ENCODE measurements at places on chromosomes 4 and X.

DNA sequence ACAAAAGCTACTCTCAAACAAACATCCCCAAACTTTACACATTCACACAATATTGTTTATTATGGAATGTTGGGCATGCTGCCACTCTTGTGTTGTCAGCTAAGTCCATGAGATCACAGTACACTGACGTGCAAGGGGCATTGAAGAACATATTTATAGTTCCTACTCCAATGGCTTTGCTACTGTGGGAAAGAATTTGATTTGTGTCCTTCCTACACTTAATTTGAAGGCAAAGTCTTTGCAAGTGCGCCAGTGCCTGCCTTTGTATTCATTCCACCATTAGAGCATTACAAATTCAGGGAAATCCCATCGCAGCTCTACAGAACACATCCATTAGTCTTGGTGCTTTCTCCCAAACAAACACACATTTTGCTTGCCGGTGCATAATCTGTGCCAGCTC, 45.4 kb upstream of the FTHL17 start:
- DNase-seq, result no peak

- DNase-seq, result no peak
Measured at GRCh38 chr4:2469192-2469984, 482 bp downstream of the RNF4 start.

- no peak for DNase-seq
Measured at GRCh38 chr4:37797374-37797773, 29.1 kb upstream of the PGM2 start.

- DNase-seq, result no peak
Measured at GRCh38 chr4:85673540-85673939, 198.6 kb downstream of the ARHGAP24 start.

GRCh38 chr4:4267981-4268380, 20.0 kb upstream of the TMEM128 start:
- DNase-seq, result no peak

DNA sequence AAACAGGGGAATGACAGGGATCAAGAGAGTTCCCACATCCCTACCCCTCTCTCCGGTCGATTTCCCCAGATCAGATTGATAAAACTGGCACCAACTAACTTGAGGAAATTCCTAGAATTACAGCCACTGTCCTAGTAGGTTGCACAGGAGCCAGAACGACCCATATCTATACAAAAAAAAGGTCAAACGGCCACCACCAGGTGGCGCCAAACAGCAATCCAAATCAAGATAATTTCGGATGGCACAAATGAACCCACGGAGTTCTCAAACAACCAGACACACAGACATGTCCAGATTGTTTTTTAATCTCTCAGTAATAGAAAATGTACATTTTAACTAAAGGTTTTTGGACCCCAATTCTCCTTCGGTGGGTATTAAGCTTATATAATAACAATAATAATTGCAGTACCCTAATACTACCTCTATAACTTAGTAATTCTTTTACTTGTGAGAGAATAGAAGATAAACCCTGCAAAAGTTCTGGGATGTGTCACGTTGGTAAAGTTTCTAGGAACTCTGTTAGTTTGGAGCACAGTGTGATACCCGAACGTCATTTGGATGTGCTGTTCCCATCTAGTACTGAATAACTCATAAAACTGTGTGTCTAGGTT, 212.6 kb downstream of the SPOCK3 start:
- peak; percentile 51 for DNase-seq

DNA sequence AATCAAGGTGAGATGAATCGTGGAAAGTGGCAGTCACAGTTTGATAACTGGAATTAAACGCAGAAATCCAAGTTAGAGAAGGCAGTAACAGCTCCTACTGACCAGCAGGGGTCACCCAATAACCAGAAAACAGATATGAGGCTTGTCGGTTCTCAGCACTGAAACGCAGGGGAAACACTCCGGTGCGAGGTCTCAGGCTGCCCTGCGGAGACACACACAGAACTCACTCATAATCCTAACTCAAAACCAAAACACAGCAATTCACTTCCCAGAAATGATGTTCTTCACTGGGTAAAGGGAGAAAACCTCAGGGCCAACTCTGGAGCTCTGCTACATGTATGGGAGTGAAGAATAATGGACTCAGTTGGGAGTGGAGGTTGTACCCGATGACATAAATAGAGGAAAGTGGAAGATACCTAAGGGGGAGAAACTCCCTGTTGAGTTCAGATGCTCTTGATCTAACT, 384.4 kb downstream of the RAPGEF2 start:
- DNase-seq, result peak; percentile 53

DNA sequence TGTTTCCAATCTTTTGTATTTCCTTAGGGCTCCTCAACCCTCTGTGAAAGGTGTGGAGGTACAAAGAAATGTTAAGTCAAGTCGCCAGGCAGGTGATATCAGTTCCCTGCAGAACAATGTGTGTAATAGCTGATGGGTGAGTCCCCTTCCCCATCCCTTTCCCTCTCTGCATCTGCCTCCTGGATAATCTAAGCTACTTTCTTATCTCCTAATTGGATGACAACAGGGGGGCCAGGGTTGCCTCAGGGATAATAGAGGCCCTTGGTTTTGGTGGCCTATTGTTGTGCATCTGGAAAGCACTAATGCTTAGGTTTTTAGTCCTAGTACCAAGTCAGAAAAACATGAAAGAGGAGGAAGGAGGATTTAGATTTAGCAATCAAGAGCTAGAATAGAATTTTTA, 29.1 kb downstream of the MAGED1 start:
- DNase-seq, result no peak

DNA sequence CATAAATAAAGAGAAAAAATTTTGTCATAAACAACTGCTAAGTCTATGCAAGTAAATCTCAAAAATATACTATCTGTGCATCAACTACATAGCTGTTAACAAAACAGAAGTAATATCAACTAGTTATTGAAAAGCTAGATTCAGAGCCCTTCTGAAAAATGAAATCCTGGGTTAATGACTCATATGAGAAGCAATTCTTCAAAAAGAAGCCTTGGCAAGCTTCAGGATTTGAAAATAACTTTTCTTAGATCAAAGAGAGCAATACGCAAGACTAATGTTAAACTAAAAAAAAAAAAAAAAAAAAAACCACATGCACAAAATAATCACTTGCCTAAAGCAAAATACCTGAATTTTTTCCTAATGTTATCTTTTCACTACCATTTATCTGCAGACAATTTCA, 566.1 kb upstream of the BOD1L1 start:
- no peak for DNase-seq

- DNase-seq, result no peak
Measured at GRCh38 chrX:46582966-46583365, 9.4 kb downstream of the CHST7 start.

Data from right renal pelvis (tissue), 4 donors.